ENCODE measurements at places on chromosomes 11 and 22.

GRCh38 chr11:6962141-6962540, 35.9 kb downstream of the ZNF215 start:
- DNase-seq = no peak

DNA sequence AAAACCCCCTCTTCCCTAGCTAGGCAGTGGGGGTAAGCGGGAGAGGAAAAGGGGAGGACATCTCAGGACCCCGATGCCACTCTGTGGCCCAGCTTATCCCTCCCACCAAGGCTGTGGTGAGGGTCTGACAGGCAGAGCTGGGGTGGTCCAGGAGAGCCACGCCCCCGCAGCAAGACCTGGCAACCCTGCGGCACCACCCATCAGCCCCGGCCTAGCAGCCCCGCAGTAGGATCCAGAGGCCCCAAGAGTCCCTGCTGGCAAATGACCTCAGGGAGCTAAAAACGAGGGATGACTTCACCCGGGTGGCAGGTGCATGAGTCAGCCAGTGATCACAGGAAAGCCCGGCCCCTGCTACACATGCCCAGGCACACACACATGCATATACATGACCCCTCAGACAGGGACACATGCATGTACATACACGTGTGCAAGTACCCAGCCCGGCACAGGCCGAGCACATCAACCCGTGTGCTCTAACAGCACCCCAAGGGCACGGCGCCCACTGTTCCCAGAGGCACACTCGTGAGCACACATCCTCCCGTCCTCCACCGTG, 32.3 kb downstream of the ARVCF start:
- DNase-seq = peak; percentile 91

DNA sequence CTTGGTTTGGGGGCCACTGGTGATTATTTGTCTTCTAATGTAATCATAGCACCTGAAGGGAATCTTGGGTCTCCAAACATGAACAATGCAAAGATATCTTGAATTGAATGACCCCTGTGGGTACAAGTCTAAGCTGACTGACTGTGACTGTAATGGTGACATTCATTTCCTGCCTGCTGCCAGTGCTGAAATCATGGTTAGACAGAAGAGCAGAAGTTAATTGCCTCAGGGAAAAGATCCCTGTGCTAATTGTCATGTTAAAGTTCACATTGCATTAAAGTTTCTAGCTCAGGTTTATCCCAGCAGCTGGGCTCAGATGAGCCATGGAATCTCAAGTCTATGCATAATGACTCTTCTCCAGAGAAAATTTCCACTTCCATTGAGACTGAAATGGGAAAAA, 772.0 kb downstream of the ETS1 start:
- no peak for DNase-seq

DNA sequence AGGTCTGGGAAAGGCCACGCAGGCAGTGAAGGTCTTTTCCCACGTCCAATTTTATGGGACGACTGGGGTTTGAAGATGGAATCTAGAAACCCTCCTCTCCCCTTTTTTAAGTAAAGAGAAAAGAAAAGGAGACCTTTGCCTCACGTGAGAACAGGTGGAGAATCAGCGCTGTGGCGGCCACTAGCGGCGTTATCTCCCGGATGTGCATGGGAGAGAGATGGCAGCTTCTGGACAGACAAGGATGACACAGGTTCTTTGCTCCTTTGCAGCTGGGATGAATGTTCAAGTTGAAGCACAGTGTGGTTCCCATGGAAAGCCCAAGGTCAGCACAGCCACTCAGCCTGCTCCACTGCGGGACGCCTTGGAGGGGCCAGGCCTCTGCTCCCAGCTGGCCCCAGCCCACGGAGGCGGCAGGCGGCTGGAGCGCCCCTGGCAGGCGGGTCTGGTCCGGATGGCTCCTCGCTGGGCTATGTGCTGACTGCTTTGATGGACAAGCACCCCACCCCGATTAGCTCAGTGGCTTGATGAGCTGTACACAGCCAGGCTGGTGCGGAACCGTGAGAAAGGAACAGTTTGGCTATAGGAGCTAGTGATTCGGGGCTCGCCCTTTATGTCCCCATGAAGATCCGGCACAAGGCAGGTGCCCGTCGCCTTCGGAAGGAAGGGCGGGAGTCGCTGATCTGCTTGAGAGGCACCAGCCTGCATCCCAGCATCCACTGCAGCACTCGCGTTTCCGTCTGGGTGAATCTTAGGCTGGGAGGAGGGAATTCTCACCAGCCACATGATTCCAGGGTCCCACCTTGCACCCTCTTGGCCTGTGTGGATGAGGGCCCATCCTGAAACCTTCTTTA, 14.5 kb upstream of the BID start:
- DNase-seq = no peak

- DNase-seq = no peak
Observed at GRCh38 chr11:73598719-73599379, 937 bp upstream of the FAM168A start.

DNA sequence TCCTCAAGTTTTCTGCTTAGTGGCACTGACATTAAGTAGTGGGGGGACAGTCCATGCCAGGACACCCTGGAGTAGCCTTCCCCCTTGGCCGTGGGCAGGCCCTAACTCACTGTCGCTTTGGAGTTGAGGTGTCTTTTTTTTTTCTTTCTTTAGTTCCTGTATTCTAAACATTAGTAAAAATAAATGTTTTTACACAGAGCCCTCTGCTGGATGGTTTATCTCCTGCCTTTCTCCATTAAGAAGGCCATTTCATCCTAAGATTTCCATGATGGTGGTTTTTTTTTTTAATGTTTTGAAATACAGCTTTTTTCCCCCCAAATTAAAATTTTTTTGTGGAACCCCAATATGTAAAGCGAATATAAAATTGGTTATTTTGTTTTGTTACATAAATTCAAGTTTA, 1.8 kb upstream of the TIGD3 start:
- peak; percentile 24 for DNase-seq

DNA sequence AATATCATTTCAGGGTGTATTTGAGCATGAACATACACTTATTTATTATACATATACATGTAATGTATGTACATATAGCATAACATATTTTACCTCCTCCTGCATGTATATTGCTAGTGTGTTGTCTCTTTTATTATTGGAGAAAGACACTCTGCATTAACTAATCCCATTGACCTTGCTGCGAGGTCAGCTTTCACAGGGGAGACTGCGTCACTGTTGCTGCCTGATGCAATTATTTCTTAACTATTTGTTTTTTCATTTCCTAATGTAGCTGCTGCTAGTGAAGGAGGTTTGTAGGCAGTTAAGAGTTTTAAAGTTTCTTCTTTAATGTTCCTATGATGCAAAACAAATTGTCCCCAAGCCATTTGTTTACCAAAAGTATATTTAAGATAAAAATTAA, 185.4 kb upstream of the CNTN5 start:
- no peak for DNase-seq

DNA sequence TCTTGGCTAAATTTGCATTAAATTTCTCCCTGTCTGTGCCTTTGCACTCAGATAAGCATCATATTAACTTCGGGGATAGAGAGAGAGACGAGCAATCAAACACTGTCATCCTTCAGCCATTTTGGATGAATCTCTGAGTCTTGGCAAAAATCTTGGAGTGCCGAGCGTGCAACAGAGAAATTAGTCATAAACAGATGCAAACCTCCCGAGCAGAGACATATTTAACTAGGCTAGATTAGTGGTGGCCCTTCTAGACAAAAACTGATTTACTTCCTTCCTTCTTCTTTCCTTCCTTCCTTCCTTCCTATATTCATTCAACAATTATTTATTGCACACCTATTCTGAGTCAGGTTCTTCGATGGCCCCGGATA, 114.4 kb upstream of the BLID start:
- DNase-seq = no peak

DNA sequence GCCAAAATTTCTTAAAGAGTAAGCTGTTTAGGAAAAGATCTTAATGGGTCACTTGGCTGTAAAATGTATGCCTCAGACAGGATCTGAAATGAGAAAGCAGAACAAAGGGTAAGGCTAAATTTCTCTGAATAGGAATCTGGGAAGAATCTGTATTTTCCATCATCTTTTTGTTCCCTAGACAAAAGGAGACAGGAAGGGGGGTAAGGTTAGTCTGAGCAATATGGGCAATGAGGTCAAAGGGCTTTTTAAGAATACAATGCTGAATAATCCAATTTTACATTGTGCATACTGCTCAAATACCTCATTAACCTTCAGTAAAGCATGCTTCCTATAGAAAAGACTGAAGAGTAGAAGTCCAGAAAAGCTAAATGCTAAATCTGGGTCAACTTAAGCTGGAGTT, 34.6 kb downstream of the CLDN25 start:
- no peak for DNase-seq

DNA sequence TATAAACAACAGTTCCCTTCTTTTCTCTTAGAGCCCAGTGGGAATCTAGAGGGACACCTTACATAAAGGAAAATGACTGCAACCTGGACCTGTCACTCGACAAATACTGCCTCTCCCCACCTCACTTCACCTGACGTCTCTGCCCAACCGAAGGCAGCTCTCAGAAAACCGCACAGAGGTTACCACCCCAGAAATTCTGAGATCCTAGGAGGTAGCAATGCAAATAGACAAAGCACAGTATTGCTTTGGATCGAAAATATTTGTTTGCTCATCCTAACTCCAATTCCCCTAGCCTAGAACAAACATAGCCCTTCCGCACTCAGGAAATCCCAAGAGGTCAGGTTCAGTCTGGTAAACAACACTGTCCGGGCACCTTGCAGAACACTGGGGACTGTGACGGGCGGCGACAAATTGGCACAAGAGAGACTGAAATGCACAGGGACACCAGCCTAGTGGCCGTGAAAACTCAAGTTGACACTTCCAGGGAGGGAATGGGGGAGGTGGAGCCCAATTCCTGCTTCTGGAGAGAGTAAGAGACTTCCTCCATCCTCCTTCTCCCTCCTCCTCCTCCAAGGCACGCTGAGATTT, 420 bp upstream of the TRIM44 start:
- DNase-seq = no peak
